AG08395 (cell line): ENCODE measurements at places on chromosomes 16 and 17.
A peak's percentile ranks its signal among the peaks of the same experiment; 100 is the strongest.

- no peak for DNase-seq
Measured at GRCh38 chr16:15049581-15050180, 6.2 kb downstream of the NTAN1 start.

DNA sequence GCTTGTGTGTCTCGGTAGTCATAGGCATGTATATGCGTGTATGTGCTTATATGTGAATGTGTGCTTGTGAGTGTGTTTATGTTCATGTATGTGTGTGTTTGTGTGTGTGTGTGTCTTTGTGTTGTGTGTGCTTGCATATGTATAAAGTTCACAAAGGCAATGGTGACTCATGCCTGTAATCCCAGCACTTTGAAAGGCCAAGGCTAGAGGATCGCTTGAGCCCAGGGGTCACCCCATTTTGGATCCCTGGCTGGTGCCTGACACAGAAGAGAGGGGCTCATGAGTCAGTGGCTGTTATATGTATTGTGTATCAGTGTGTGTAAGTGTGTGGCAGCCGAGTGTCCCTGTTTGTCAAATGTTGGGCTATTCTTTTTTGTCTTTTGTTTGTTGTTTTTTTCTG is 69.3 kb downstream of the ABCC1 start:
- DNase-seq, result no peak

DNA sequence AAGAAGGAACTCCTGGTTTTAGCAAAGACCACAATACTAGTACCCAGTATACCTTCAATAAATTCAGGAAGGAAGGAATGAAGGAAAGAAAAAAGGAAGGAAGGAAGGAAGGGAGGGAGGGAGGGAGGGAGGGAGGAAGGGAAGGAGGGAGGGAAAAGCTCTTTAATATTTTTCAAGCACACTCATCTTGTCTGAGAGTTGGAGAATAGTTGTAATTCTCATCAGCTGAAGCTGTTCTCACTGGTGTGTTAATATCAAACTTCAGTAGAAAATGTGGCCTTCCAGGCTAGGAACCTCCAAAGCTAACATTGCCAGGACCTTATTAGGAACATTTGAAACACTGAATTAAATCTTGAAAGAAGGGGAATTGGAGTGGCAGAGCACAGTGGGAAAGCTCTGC is 55.2 kb upstream of the CDH5 start:
- no peak for DNase-seq

GRCh38 chr17:28760601-28761562 is 17.1 kb downstream of the TRAF4 start:
- DNase-seq, result peak; percentile 58

- DNase-seq, result no peak
Measured at GRCh38 chr16:84532855-84533486, 28.5 kb upstream of the MEAK7 start.

GRCh38 chr16:74035816-74036215 is 260.8 kb upstream of the PSMD7 start:
- DNase-seq, result peak; percentile 4

DNA sequence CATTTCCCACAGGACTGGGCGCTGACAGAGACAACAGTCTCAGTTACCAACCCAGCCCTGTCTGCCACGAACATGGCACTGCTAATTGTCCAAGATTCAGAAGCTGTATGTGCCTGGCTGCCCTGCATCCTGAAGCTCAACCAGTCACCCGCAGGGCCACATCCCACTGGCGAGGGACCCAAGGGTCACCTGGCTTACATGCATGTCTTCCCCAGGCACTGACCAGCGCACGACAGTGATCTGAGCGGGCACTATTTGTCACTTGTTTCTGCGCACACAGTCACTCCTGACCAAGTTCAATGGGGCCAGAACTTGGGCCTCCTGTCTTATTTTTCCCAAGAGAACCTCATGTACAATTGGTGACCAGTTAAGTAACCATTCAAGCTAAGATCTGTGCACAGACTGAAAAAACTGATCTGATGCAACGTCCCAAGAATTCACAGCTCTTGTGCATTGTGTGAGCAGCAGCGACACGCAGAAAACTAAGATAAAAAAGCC is 13.1 kb downstream of the USP7 start:
- no peak for DNase-seq

- no peak for DNase-seq
Measured at GRCh38 chr17:60229188-60229802, 79.5 kb downstream of the CA4 start.

GRCh38 chr16:71201054-71201453 is 29.5 kb downstream of the HYDIN start:
- no peak for DNase-seq

GRCh38 chr17:40884708-40885512 is at the start of gene KRT20:
TSS of gene KRT20 (minus strand) at chr17:40885242. CDS start at chr17:40885185, 57 bp downstream.
- no peak for DNase-seq

DNA sequence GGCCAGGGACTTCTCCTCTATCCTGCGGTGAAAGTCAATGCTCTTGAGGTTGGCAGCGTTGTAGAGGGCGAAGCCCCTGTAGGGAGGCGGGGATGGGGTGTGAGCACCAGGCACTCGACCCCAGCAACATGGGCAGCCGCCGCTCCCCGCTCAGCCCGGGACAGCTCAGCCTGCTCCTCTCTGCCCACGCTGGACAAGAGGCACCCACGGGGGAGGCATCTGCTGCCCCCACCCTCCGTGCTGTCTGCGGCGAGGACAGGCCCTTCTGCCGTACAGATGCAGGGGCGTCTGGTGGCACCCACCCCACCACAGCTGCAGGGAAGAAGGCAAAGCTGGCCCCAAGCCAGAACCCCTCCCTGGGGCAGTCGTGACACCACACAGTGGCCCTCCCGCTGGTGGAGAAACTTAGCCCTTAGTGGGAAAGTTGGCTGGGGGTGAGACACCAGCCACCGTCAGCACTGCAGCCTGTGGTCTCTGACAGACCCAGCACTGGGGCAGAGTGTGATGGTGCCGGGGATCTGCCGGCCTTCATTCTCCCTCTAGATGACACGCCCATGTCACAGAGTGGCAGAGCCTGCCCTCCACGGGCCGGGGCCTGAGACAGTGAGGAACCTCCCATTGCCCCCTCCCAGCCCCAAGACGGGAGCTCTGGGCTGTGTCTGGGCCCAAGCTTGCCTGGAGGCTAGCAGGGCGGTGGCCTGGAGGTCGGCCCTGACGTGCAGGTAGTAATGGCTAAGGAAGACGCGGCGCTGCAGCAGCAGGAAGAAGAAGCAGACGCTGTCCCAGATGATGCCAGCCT is 19.5 kb downstream of the CTU2 start:
- DNase-seq, result no peak

- peak; percentile 74 for DNase-seq
Measured at GRCh38 chr17:75241996-75242460, 19.4 kb downstream of the GGA3 start.
